ENCODE measurements at places on chromosomes 2 and 18.

- DNase-seq, result no peak
These were observed 32.9 kb downstream of the ARHGEF4 start for GRCh38 chr2:130869441-130870160.

DNA sequence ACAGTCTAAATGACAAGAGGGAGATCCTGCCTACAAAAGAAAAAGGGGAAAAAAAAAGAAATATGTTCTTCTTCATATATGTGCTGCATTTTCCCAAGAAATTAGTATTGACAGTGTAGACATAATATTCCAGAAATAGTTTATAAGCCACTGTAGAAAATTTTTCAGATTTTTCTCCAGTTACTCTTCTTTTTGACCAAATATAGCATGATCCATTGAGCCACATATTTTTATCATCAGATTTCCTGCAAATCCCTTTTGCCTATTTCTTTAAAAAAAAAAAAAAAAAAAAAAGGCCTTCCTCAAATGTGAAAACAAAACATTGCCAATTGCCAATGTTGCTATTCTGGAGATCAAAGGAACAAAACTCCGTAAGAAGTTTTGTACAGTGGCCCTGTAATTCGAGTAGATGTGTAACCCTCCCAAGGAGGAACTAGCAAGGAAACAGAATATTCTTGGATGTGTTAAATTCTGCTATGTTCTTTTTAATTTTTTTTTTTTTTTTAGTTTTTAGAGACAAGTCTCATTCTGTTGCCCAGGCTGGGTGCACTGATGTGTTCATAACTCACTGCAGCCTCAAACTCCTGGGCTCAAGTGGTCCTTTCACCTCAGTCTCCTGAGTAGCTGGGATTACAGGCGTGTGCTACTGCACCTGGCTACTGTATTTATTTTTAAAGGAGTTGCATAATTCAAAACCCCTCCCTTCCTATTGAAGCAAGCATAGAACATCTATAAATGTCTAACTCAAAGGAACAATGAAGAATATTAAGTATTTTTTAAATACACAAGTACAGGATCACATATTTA is 12.5 kb upstream of the CABYR start:
- DNase-seq, result no peak

GRCh38 chr18:58618822-58619595 is 9.9 kb downstream of the ALPK2 start:
- DNase-seq, result no peak

DNA sequence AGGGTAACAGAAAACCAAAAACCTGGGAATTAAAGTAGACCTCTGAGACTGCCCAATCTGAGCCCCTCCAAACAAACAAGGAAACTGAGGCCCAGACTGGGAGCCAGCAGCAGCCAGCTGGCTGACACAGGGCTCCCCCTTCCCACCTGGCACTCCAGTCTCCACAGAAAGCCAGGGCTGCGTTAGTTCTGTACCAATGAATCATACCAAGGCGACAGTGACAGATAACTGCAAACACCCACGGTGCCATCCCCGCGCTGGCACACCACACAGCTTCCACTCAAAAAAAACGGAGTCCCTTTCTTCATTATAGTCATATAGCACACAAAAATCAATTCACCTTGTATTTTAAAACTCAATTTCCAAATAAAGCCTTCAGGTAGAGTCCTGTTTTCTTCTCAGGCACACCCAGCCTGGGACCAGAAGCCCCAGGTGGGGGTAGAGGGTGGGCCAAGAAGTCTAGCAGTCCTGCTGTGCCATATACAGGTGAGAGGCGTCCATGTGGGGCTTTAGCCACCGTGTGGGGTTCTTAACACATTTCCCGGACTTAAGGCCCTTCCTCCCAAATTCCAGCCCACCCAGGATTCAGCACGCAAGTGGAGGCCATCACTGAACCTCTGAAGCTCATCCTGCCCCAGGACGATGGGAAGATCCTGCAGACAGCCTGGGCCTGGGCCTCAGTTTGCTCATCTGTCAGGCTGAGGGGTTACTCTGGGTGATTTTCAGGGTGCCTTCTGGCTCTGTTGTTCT is 1.2 kb downstream of the PER2 start:
- DNase-seq, result no peak

GRCh38 chr18:12694032-12694431 is 8.5 kb downstream of the CEP76 start:
- no peak for DNase-seq

- DNase-seq, result no peak
These were observed 91.9 kb upstream of the STK17B start for GRCh38 chr2:196263181-196263747.

GRCh38 chr2:64854773-64855237 is 134.4 kb upstream of the SLC1A4 start:
- no peak for DNase-seq

GRCh38 chr18:63617915-63618234 is 26.2 kb downstream of the SERPINB4 start:
- no peak for DNase-seq
